ENCODE measurements at places on chromosomes 2 and 18.

DNA sequence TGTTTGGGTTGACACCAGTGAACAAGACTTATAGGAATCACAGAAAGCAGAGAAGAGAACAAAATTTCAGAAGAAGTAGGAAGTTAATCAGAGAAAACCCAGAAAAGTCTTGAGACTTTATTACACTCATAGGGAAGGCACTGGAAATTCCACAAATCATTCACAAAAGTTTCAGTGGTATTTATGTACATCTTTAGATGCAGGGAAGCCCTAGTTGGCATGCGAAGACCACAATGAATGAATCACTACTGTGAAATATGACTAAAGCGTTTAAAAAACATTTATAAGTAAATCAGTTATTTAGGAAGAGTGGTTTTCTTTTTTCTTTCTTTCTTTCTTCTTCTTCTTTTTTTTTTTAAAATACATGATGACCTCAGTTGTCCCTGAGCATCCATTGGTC is 105.1 kb downstream of the NUP35 start:
- no peak for DNase-seq

- DNase-seq = no peak
These were observed 163.0 kb upstream of the NOSTRIN start for GRCh38 chr2:168639441-168639898.

DNA sequence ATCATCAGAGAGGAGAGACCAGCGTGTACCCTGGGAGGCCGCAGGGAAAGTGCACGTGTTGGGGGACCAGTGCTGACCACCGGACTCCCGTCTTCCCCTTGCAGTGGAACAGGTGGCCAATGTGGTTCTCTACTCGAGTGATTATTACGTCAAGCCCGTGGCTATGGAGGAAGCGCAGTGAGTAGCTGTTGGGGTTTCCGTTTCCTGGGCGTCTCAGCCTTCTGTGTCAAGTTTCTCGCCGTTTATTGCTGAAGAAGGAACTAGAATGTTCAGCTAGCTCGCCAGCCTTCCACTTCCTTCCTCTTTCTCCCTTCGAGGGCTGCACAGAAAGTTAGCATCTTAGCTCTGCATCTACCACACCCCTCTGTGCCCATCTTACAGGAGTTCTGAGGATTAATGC is 22.8 kb upstream of the DGKD start:
- DNase-seq = no peak

DNA sequence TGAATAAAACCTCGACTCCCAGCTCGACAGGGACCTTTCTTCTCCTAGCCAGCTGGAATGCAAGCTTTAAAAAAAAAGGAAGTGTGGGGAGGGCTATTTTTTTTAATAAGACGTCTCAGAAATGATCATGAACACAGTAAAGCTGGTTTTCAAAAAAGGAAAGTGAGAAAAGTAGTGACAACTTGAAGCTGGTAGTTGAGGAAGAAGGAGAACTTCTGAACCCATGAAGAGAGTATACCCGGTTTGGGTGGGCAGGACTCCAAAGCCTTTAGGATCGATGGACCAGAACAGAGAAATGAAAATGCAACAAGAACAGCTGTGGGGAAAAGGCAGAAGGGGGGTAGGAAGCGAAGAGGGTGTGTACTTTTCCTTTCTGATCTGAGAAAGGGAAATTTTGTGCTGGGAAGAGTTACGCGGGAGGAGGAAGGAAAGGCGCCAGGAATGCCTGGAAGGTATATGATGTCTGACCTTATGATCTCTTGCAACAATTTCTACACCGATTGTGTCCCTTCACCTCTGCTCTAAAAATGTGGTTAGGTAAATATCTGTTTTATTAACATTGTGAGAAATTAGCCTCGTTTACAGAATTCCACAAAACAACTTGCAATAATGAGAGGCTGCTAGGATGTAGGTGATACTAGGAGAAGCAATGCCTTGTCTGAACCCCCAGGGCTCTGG is 22.6 kb upstream of the CYP1B1 start:
- DNase-seq = no peak

DNA sequence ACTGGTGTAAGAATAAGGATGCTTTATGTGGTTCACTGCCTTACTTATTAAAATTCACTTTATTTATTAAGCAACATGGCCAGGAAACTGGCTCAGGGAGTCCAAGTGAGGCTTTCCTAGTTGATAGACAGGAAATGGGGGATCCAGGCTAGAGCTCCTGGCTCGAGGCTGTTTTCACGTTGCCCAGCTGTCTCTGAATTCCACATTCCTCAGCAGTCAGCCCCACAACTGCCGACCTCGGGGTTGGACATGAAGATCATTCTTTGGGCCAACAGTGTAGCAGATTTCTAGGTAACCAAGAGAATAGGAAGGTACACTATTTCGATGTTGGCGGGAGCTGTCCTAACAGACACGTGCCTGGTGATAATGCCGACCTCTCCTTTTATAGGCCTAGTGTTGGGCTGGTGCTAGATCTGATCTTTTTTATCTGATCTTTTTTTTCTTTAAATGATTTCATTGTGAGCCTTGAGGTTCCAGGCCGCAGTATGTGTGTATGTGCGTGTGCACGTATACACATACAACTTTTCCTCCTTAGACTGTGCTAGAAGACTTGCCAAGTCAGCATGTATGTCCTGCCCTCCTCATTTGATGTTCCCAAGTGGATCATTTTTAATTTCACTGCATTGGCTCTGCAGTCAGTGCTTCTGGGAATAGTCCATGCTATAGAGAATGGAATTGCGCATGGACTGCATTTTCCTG is 103.5 kb downstream of the CABLES1 start:
- no peak for DNase-seq

Measured in NCI-H187 (cell line).